ENCODE measurements at places on chromosomes 3 and 15.

GRCh38 chr15:82585072-82585471 is 44.8 kb upstream of the RPS17 start:
- no peak for DNase-seq

- DNase-seq, result no peak
These were observed 53.9 kb downstream of the BOC start for GRCh38 chr3:113265231-113265630.

GRCh38 chr3:183619010-183619409 is 16.4 kb upstream of the KLHL24 start:
- no peak for DNase-seq

DNA sequence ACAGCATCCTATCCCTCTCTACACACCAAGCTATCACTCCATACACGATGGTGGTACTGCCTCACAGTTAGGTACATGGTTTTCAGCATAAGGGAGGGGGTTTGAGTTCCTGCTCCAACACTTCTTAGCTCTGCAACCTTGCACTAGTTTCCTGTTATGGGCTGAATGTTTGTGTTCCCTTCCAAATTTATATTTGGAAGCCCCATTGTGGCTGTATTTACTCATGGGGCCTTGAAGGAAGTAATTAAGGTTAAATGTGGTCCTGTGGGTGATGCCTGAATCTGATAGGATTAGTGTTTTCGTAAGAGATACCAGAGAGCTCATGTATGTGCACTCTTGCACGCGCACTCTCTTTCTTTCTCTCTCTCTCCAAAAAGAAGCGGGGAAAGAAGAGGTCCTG is 259.4 kb downstream of the RORA start:
- no peak for DNase-seq

GRCh38 chr15:98150084-98150483 is 189.6 kb downstream of the ARRDC4 start:
- DNase-seq, result no peak

GRCh38 chr3:170419557-170420087 is 954 bp downstream of the CLDN11 start:
- no peak for DNase-seq

GRCh38 chr3:180277041-180277440 is 240.3 kb upstream of the PEX5L start:
- no peak for DNase-seq

- no peak for DNase-seq
These were observed 4.8 kb upstream of the MINDY2 start for GRCh38 chr15:58766290-58766689.

DNA sequence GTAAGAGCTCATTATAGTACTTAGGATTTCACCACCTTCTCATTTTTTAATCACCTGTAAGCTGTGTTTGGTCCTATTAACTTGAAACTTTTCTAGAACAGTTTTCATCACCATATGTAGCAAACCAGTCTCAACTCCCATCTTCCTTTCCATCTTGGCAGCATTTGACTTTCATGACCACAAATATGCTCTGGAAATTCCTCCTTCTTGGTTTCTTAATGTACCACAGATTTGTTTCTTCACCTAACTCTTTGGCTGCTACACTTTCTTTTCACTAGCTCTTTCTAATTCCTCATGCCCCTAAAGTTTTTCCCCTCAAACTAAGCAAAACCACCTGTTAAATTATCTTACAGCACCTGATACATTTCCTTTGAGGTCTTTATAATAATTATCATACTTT is 13.2 kb upstream of the NMB start:
- DNase-seq, result no peak

DNA sequence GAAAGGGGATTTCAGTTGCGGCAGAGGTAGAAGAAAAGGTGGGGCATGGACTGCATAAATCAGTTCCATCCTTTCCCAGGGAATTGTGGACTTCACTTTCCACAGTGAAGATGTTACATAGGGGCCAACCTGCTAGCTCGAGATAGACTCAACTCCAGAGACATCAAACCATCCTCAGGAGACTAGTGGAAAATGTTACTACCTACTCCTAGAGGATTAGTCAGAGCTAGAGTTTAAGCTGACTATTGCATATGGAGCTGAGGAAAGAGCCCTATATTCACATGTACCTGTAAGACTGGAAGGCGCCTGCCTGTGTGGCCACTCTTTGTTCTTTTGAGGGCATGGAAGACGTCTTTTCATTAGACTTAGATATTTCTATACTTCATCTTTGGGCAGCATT is 69.2 kb downstream of the KLHL25 start:
- DNase-seq, result no peak

DNA sequence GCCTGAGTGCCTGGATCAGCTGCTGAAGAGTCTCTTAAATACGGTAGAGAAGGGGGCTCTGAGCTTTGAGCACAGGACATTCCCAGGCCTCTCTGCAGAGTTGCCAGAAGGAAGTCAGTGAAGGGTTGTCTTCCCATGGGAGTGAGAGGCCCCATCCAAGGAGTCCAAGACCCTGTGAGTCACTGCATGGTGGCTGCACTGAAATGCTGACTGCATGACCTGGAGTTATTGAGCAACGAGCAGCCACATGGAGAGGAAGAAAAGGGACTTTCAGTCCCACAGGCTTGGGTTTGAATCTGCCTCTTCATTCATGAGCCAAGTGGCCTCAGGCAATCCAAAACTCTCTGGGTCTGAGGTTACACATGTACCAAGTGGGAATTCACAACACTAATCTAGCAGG is 69.6 kb upstream of the RASGRF1 start:
- DNase-seq, result no peak

- no peak for DNase-seq
These were observed 17.1 kb downstream of the CCDC13 start for GRCh38 chr3:42755681-42756578.

DNA sequence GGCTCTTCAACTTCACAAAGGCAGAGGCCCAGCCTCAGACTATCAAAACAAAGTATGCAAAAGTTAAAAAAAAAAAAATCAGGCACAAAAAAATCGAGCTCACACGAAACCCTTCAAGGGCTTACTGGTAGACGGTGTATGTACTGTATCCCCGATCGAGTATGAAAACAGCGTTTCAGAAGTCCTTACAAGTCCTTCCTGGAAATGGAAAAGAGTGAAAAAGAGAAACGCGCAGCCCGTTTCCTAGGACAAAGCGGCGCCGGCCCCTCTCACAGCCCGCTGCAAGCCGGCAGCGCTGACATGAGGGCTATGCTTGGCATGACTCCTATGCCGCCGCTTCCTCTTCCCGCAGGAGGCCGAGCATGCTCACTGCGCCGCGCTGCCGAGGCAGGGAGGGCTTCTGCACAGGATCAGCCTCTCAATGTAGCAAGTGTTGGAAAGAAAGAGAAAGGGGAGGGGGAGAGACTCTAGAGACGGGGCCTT is at the start of gene VGLL4:
TSS of gene VGLL4 (minus strand) at position 311 of the 483 bp plus-strand sequence. CDS start 397 bp downstream, outside the sequence.
- no peak for DNase-seq

- DNase-seq, result no peak
These were observed 96.4 kb upstream of the IGSF10 start for GRCh38 chr3:151557068-151557840.

GRCh38 chr3:8658306-8659212 is 14.0 kb upstream of the SSUH2 start:
- DNase-seq, result no peak

DNA sequence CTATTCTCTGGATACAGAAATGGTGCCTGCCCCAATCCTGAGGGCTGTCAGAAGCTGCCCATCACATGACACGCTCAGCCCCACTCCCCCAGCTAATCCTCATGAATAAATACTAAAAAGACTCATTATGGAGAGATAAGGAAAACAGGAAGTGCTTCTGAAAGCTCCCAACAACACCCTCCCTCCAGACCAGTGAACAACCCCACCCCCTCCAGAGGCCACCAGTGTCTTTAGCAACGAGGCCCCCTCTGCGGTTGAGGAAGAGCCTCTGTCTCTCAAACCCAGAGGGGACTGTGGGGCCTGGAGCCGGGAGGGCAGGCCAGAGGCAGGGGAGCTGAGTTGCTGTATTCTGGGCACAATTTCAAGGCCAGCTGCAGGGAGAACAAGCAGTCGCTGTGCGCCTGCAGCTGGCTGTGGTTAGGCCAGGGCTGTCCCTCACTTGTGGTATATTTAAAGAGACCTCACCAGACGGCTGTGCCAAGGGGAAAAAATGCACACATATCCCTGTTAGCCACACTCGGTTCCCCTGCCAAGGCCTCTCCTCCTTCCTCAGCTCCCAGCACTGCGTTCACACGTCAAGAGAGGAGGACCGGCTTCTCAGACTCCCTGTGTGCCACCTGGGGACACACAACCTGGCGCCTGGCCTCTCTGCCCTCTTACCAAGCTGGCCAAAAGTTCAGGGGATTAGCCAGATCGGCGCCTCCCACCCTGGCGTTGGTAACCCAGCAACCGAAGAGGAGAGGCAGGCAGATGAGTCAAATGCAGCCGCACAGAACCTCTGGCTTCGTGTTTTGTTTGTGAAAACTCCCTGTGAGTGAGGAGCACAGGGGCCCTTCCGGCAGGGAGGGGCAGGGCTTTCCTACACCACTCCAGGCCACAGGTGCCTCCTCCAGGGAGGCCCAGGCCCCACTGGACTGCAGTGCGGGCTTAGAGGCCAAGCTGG is 101.2 kb upstream of the ETV5 start:
- no peak for DNase-seq

- DNase-seq, result no peak
These were observed 506.9 kb upstream of the NECTIN3 start for GRCh38 chr3:110564674-110565073.

DNA sequence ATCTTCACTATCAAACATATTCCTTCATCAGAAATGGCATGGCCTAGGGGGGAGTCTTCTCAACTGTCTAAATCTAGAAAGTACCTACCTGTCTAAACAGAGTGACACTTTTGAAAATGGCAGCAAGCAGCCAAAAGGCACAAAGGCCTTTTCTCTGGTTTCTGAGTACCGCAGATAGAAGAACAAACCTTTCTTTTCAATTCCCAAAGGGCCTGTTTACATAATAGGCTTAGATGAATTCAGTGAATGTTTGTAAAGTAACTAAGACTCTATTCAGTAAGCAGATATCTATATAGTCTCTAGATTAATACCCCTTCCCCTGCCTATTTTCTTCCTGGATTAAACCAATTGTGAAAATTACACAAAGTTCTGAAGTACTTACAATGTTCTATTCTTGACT is 7.1 kb downstream of the MYEF2 start:
- no peak for DNase-seq

DNA sequence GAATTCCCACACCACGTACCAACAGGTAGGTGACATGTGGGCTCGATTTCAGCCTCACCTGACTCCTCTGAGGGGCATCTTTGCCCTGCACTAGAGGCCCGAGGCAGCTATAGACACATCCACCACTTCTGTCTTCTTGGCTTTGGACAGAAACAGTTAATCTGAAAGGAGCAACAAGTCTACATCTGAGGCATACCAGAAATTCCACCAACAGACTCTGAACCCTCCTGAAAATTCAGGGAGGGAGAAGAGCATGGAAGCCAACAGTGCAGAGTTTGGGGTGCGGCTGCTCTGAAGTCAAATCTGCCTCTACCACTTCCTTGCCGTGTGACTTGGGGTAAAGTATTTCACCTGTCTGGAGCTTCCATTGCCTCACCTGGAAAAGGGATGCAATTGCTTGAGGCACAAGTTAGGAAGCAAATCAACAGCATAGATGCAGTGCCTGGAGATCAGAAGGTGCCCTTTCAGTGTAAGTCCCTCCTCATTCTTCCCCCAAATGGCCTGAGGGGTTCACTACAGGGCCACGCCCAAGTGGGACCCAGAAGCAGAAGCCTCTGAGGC is 119.8 kb downstream of the SHQ1 start:
- DNase-seq, result no peak

DNA sequence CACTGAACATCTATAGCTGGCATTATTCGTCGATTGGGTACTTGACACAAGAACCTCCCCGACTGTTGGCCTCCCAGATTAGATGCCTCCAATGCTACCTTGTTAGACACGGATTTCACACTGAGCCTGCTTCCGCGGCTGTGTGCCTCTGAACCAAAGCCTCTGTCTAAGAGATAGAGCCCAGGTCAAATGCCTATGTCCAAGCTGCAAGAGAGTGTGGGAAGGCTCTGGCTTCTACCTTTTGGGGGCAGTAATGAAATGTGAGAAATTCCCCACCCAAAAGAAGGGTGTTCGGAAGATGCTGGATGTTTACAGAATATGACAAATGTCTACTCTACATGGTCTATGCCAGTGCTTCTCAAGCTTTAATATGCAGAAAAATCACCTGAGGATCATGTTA is 2.0 kb upstream of the RPUSD2 start:
- DNase-seq, result no peak

GRCh38 chr3:195140816-195141793 is 129.9 kb downstream of the XXYLT1 start:
- no peak for DNase-seq

GRCh38 chr3:196340466-196340865 is 2.3 kb upstream of the TM4SF19 start:
- no peak for DNase-seq

GRCh38 chr15:101114166-101114565 is 137.7 kb downstream of the CHSY1 start:
- no peak for DNase-seq

GRCh38 chr15:96403071-96403470 is 72.6 kb downstream of the NR2F2 start:
- DNase-seq, result no peak

GRCh38 chr3:42800251-42800650 is 4.0 kb downstream of the HIGD1A start:
- DNase-seq, result no peak

GRCh38 chr3:3448468-3448867 is 269.0 kb upstream of the CRBN start:
- no peak for DNase-seq

DNA sequence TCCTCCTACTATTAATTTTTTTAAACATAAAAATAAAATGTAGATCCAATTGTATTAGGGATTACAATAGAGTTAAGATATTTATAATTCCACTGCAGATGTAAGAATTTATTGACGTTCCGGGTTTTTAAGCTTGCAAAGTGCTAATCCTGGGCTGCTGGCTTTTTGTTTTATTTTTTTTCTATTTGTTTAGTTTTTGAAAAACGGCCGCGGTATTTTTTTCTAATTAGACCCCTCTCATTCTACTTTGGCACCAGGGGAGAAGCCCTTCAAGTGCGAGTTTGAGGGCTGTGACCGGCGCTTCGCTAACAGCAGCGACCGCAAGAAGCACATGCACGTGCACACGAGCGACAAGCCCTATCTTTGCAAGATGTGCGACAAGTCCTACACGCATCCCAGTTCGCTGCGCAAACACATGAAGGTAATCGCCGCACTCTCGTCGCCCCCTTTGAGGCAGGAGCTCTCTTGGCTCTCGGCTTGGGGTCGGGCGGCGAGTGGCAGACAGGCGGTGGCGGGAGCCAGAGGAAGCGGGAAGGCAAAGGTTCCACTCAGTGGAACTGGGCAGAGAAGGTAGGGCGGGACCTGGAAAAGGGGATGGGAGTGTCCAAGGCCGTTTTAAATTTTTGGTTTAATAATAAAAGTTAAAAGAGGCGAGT is 3.2 kb downstream of the ZIC1 start:
- no peak for DNase-seq

DNA sequence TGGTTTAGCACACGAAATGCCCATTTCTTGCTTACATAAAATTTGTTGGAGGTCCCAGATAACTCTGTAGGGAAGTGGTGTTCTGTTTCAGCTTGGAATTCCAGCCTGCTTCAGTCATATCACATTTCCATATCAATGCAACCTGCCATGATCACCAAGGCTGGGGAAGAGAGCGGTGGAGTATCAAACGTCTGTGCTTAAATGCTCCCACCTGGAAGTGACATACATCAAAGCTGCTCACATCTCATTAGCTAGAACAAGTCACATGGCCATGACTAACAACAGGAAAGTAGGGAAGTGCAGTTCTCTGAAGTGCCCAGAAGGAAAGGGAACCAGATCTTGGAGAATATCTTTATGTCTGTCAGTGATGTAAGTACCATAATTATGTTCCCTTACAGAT is 130.2 kb upstream of the CFAP20DC start:
- no peak for DNase-seq
